ENCODE measurements at places on chromosomes 4 and X.

- no peak for DNase-seq
Observed at GRCh38 chrX:6024204-6024603, 204.5 kb downstream of the NLGN4X start.

- DNase-seq = peak; percentile 44
Observed at GRCh38 chrX:1246816-1247215, 21.8 kb upstream of the CSF2RA start.

DNA sequence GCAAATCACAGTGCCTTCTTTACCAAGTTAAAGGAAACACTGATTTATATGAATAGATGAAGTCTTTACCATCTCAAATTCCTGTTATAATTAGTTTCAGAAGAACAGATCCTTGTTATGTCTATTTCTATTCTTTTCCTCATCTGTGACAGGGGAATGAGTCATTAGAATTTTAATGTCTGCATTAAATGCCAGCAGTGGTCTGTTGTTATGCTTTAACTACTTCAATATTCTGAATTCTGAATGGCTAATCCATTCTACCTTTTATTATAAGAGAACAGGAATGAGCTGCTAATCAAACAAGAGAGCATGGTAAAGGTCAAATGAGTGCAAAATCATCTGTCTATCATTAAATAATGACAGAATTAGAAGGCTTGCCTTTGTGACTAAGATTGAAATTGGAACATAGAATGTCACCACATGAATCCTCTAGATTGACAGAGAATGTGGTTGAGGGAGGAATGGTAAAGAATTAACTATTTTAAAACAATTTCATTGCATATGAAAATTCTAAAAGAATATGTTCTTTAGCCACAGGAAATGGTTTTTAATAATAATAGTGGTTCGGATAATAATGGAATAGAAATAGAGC lies 935.5 kb downstream of the ADGRL3 start:
- peak; percentile 16 for DNase-seq

- no peak for DNase-seq
Observed at GRCh38 chr4:172989984-172990820, 178.4 kb upstream of the GALNT7 start.

DNA sequence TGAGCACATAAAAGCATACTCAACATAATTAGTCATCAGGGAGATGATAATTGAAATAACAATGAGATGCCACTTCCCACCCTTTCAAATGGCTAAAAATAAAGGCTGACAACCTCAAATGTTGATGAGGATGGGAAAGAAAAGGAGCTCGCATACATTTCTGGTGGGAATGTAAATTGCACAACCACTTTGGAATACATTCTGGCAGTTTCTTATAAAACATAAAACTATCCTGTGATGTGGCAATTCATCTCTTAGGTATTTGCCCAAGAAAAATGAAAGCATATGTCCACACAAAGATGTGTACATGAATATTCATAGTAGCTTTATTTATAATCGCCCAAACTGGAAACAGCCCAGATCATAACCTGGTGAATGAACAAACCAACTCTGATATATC lies 687 bp upstream of the ZNF275 start:
- peak; percentile 53 for DNase-seq

- no peak for DNase-seq
Observed at GRCh38 chrX:10071451-10072144, 85.2 kb upstream of the CLCN4 start.

Data from fibroblast of skin of left quadriceps (primary cell).